ENCODE measurements at places on chromosomes 2 and 18.

DNA sequence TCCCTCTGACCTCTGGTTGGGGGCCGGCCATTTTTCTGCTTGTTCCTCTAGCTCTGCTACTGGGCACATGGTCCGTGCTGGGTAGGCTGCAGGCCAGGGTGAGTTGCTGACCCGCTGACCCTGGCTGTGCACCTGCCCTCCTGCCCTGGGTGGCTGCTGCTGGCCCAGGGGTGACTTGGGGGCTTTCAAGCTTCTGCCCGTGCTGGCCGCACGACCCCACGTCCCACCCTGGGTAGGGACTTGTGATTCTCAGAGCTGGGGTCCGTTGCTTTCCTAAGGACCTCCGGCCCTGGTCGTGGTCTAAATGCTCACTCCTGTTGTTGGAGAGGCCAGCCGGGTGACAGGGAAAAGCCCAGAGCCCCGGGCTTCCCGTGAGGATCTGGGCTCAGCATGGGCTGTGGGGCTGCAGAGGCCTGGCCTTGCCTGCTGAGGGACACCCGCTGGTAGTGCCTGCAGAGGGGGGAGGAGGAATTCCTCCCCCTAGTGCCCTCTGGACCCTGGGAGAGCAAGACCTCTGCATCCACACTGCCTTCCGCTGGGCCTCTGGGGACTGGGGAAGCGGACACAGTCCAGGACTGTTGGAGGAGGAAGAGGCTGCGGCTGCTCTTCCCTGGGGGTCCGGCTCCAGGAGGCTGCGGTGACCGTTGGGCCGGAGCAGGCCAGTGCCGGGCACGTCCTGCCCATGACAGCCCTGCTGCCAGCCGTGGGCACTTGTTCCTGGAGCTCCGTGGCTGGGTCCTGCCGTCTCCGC, 6.3 kb upstream of the GAL3ST2 start:
- DNase-seq = no peak

DNA sequence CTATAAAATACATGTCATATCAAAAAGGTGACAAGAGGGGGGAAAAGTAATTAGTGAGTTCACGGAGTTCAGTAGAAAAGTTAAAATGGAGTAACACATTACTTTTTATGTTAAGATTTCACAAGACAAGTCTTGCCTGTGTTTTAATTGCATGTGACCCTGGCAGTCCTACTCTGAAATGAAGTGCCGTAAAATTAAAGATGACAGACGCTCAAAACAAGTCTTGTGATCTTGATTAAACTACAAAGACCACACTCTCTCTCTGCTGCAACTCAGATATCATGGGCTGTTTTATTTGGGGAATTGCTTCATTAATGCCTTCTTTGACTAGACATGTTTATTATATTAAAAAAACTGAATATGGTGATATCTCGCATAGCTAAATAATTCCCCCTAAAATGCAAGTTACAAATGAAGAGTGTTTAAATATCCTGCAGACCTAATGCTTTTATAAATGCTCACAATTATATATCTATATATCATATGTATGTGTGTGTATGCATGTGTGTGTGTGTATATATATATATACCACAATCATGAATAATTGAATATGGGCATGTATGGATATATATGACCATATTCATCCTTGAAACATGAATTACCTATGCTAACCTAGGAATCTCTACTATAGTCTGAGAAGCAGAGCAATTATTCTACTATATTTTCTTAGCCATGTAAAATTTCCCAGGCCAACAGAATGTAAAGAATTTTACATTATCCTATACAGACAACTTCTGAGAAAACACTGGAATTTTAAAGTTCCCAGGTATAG, 647.5 kb downstream of the ARHGAP15 start:
- DNase-seq = no peak

- no peak for DNase-seq
Observed at GRCh38 chr2:237966250-237966564, 607 bp upstream of the UBE2F start.

DNA sequence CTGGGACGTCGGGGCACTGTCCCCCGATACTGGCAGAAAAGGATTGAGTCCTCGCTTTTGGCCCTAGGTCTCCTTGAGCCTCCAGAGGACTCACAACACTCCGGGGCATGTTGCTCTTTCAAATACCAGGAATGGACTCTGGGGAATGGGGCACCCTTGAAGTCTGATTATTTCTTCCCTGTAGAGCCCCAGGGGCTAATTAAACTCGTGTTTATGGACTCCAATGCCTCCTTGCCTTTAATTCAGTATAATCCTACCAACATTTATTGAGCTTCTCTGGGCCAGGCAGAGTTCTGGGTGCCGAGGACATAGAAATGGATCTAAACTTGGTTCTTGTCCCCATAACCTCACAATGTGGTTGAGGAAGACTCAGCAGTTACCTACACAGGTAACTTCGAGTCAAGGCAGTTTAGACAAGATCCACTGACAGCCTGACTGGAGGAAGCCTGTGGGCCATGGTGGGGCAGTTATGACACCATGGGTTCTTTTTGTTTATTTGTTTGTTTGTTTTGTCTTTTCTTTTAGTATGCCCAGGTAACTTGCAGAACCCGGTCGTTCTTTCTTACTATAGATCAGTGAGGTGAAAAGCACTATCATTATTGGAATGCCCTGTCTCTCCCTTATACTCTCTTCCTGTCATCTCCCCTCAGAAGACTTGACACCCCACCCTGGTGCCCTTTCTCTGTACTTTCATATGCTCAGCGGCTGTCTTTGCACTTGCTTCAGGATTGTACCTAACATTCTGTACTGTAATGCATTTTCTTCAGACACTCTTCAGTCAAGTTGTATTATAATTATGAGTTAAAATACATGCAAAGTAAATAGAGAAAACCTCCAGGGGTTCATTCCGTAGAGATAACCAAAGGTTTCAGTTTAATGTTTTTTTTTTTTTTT, 3.2 kb downstream of the CFLAR start:
- peak; percentile 36 for DNase-seq

GRCh38 chr2:144132357-144132756, 387.6 kb downstream of the ZEB2 start:
- DNase-seq = no peak

DNA sequence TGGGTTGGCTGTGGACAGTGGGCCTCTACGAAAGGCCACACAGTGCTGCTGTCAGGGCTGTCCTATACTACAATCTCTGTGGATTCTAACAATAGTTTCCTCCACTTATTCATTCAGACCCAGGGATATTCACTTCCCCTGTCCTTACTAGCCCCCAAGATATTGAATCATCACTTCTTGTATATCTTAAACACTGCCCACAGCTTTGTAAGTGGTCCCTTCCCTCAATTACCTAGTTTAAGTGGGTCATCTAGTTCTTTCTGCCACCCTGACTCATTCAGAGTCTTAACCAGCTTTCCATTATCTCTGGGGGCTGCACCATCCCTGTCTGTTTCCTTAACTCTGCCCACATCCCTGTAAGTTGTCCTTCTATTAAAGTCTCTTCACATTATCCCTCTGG, 69.2 kb downstream of the CD28 start:
- no peak for DNase-seq

- DNase-seq = no peak
Observed at GRCh38 chr2:173654161-173654895, 299.7 kb downstream of the CDCA7 start.

DNA sequence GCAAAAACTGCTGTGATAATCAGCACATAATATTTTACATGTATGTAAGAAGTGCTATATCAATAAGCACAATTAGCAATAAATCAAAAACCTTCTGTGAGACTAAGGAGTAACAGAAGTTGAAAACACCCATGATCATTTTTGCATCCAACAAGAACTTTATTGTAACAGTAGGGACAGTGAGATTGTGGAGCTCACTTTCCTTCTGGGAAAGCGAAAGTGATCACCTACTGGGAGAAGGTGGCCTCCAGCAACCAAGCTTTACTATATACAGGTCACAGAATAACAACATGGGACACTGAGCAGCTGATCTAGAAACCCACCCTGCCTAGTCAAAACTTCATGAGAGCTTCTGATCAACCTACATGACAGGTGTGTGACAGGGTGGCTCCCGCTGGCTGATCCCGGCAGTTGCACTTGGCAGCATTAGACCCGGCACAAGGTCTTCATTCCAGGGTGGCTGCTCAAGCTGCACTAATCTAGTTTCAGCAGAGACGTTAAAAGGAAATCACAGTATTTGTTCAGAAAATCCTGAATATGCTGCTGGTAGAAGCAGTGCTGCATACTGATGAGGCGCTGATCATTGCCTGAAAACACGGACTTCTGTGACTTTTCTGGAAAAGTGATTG, 63.5 kb upstream of the ARL5A start:
- no peak for DNase-seq

- no peak for DNase-seq
Observed at GRCh38 chr2:200003444-200003843, 48.1 kb downstream of the MAIP1 start.

DNA sequence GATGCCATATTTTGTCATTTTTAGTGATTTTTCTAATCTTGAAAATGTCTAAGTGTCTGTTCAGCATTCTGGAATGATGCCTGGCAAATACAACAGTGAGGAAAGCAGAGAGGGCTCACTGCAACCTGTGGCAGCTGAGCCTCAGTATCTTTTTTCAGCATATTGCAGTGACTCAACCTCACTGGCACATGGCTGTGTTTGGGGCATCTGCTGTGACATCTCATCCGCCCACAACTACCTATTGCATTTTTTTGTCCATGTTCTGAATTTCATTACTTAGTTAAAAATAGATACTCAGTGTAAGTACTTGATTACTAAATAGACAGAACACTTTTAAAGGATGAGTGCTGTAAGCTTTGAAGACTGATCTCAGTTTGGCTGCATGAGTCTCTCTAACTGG, 10.7 kb downstream of the BABAM2 start:
- no peak for DNase-seq

GRCh38 chr2:104402825-104403224, 451.1 kb upstream of the POU3F3 start:
- no peak for DNase-seq

- DNase-seq = peak; percentile 57
Observed at GRCh38 chr2:45993476-45993991, 303.7 kb upstream of the EPAS1 start.

DNA sequence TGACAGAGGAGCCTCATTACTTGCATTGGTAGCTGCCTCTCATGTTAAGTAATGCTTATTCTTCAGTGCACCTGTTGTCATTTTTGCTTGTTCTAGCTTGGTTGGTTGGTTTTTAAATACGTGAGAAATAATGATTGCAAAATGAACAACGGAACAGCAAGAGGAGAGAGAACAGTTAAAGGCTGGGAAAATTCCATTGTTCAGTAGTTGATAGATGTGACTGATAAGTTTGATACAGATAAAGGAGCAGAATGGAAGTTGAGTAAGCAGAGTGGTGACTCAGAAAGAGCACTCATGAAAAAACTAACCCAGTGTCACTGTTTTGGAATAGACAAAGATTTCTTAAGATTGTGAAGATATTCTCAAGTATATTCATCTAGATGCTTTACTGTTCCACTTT, 50.5 kb downstream of the MTA3 start:
- DNase-seq = no peak

- no peak for DNase-seq
Observed at GRCh38 chr2:231433990-231434389, 30.3 kb downstream of the NCL start.
